ENCODE measurements at places on chromosomes 6 and 20.
A peak's percentile ranks its signal among the peaks of the same experiment; 100 is the strongest.

- DNase-seq = peak; percentile 3
Observed at GRCh38 chr20:60138256-60139220, 180.3 kb downstream of the CDH26 start.

GRCh38 chr6:38487423-38487822, 152.3 kb downstream of the BTBD9 start:
- no peak for DNase-seq

- no peak for DNase-seq
Observed at GRCh38 chr20:13396826-13397225, 175.8 kb downstream of the ISM1 start.

DNA sequence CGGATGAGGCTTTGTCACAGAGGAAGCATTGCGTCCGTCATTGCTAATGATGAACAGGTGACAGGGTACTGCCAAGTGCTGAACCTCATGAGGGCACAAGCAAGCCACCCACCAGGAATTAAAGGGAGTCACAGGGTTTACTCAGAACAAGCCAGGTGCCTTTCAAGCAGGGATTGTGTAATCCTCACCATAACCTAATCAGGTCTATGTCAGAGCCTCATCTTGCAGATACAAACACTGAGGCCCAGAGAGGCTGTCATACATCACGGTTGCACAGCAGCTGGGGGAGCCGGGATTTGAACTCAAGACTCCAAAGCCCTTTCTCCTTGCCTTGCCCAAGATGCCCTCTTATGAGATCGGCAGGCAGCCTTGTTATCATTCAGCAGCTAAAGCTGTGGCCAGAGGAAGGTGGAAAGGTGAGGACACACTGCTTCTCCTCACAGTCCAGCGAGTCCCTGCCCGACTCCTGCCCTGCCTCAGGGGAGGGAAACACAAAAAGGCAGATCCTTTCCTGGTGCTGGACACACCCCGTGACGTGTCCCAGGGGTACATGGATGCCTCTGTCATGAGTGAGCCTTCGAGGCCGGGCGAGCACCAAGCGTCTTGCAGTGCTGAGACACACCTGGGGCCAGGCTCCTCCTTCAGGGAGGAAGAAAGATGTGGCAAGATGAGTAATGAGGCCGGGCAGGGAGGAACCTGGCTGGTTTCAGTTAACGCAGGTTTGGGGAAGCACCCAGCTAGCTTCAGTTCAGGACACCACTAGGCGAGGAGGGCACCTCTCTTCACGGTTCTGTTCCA, 214.9 kb downstream of the LY86 start:
- DNase-seq = no peak

DNA sequence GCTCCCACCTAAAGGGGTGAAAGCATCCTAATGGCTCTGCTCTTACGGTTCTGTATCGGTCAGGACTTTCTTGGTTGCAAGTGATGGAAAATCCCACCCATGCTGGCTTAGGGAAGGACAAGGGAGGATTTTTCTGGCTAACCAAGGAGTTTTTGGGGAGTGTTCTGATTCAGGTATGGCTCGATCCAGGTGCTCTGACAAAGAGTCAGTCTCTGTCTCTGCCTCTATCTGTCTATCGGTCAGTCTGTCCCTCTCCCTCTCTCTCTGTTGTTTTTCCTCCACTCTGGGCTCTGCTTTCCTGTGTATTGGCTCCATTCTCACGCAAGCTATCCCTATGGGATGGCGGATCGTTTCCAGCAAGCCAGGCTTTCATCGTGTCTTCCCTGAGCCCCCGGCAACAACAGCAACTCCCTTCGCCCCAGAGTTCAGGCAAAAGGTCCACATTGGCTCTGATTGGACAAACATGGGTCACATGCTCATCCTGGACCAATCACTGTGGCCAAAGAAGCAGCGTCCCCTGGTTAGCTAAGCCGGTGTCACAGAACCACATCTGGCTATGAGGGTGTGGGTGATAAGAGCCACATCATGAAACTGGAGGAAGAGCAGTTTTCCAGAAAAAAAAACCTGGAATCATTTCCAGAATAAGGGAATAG, 160.3 kb downstream of the BMP7 start:
- DNase-seq = no peak

GRCh38 chr20:40797425-40797824, 108.4 kb upstream of the MAFB start:
- DNase-seq = no peak

DNA sequence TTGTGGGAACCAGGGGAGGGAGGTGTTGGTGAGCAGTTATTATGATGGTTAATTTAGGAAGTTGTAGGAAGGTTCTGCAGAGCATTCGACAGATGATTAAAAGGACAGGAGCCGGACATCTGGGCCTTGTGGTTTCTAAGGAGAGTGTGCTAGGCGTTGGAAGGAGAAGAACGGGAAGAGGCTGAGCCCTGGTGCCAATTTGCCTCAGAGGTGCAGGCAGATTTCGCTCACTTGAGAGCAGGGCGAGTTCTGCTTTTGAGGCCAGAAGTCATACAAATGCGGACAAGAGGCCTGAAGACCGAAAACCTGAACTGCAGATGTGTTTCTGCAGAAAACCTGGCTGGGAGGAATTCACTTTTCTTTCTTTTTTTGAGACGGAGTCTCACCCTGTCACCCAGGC, 30.5 kb upstream of the RPS6KA2 start:
- DNase-seq = no peak

DNA sequence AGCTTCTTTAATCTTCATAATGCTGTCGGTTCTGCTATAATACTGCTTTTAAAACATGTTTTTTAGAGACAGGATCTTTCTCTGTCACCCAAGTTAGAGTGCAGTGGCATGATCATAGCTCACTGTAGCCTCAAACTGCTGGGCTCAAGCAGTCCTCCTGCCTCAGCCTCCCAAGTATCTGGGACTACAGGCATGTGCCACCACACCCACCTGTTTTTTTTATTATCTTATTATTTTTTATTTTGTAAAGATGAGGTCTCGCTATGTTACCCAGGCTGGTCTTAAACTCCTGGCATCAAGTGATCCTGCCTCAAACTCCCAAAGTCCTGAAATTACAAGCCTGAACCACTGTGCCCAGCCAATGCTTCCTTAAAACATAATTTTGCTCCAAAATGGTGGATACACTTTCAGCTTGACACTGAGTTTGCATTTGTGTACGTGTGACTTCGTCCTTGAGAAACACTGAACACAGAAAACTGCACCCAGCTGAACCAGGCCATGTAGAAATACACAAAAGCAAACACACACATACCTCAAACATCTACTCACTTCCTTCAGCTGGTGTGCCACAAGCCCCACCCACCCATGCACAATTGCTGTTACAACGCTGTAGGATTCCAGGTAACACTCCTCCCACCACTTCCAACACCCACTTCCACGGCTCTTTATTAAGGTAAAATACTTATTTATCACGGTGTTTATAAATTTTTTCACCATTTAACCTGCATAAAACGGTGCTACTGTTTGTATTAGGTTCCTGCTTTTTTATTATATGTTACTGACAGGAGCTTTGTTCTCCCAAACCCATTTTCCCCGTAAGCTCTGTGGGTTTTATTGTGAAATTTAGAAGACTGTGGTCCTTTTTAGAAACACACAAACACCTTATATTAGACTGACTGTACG, 109.1 kb downstream of the TSHZ2 start:
- DNase-seq = no peak

DNA sequence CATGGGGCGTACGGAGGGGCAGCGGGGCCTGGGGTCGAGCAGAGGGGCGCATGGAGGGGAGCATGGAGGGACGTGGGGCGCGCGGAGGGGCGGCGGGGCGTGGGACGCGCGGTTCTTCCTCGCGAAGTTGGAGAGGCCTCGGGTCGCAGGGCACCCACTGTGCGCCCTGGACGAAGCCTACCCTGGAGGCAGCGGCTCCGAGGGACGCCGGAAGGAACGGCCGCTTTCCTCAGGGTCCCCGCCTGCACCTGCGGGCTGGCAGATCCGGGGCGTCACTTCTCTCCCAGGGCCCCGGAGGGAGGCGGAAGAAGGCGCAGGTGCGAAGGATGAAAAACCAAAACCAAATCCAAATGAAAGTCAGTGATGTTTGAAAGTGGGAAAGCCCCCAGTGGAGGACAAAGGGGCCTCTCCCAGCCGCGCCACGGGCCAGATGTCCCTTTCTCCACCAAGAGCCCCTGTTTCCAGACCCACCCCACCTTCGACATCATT, 142.1 kb upstream of the PDE10A start:
- DNase-seq = no peak

GRCh38 chr6:13617066-13617465, 1.9 kb downstream of the NOL7 start:
- no peak for DNase-seq

GRCh38 chr6:143549221-143549948, 37.9 kb upstream of the FUCA2 start:
- DNase-seq = peak; percentile 72

GRCh38 chr6:43310624-43311023, 2.0 kb upstream of the CRIP3 start:
- DNase-seq = no peak

- DNase-seq = peak; percentile 10
Observed at GRCh38 chr6:45619994-45620471, 242.3 kb upstream of the SUPT3H start.

GRCh38 chr6:31631681-31632278, 11.3 kb downstream of the PRRC2A start:
- no peak for DNase-seq

DNA sequence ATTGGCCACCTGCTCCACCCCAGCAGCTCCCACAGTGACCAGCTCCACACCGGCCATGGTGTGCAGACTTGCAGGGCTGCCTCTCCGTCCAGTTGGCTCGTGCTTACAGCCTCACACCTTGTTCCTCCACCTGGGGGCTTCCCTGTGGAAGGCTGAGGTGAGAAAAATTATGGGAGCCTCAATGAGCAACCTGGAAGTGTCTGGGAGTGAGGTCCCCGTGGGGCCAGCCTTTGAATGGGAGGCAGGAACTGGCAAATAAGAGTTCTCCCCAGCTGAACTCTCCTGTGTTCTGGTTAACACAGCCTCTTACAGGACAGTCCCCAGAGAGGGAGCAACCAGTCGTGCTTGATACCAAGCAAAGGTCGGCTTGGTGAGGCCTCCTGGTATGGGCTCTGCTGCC, 3.8 kb upstream of the PFDN4 start:
- DNase-seq = no peak

DNA sequence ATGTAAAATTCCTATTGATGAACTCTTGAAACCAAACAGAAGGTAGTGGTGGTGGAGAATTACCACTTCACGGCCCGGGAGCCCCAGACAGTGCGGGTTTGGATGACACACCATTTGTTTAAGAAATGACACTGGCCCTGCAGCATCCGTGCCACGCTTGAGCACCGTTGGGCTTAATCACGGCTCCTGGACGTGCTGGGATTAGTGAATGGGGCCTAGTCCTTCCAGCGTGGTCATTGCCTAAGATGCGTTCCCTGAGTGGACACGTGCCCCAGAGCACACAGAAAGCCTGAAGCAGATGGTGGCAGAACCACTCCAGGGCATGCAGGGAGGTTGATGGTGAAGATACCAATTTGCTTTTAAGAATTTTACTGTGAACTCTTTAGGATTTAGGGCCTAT, 14.5 kb downstream of the STX16 start:
- DNase-seq = no peak

GRCh38 chr6:108156180-108156937, 9.5 kb upstream of the NR2E1 start:
- no peak for DNase-seq

GRCh38 chr6:85362652-85363310, 87.1 kb upstream of the NT5E start:
- DNase-seq = no peak

- DNase-seq = no peak
Observed at GRCh38 chr6:112571488-112572270, 224.5 kb downstream of the RFPL4B start.

GRCh38 chr20:58389324-58389967, 417 bp downstream of the VAPB start:
- DNase-seq = peak; percentile 60

DNA sequence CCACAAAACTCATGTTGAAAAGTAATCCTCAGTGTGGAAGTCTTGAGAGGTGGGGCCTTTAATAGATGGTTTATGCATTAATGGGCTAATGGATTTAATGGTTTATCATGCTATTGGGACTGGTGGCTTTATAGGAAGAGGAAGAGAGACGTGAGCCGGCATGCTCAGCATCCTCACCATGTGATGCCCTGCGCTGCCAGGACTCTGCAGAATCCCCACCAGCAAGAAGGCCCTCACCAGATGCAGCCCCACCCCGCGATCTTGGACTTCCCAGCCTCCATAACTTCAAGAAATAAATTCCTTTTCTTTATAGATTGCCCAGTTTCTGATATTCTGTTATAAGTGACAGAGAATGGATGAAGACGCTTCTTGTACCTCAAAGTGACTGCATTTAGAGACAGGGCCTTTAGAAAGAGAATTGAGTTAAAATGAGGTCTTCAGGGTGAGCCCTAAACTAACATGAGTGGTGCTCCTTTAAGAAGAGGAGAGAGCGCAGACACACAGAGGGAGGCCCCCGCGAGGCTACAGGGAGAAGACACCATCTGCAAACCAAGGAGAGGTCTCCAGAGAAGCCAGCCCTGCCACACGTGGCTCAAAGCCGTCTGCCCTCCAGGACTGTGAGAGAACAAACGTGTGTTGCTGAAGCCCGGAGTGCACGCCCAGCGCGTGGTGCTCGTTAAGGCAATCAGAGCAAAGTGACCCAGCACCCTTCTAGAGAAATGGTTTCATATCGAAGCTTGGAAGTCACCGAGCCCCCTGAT, 56.9 kb downstream of the IRF4 start:
- no peak for DNase-seq

DNA sequence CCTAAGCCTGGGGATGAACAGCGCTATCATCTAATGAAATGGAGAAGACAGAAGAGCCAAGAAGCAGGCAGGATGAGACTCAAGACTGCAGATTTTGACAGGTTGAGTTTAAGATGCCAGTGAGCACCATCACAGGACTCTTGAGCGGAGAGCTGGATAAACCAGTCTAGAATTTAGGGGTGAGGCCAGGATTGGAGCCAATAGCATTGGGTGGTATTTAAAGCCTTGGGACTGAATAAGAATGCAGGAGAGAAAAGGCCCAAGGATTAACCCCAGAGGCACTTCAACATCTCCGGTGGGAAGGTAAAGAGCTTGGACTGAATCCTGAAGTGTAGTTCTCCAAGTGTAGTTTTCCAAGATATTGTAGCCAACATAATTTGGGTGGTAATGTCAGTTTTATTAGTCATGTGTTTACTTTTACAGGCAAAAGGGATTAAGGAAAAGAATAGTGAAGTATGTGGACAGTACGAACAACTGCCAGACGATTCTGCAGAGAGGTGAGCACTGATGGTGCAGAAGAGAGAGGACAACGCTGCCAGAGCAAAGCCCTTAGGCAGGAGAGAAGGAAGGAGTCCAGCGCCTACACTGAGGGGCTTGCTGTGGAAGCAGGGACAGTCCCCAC, 85.2 kb downstream of the DTNBP1 start:
- DNase-seq = no peak

DNA sequence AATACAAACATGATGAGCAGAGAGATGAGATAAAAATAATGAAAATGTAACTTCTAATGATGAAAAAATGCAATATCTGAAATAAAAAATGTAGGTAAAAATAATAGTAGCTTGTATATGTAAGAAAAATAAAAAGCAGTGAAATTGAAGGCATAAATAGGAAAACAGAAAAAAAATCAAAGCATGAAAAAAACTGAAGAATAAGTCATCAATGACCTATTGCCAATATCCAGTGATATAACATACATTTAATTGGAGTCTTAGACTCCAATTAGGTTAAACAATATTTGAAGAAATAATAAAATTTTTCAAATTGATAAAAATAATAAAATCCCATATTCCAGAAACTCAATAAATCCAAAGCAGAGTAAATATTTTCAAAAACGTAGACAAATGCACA, 114.0 kb upstream of the HDGFL1 start:
- no peak for DNase-seq

GRCh38 chr6:30931969-30932645, at the start of gene SFTA2:
Gene SFTA2, minus strand, starts transcription at chr6:30932170. Its CDS starts 74 bp downstream, at chr6:30932096.
- DNase-seq = no peak
